ENCODE measurements at places on chromosomes 7 and 10. TPM values are rescaled to one million over a fixed set of nuclear protein-coding genes. Genes with fewer than 3 reads are reported as not detected.

DBNL gene
- total RNA-seq: 166 TPM

SMKR1 gene
- total RNA-seq: not detected

MEPCE gene
- 20.3 TPM for total RNA-seq

STEAP1 gene
- 3.9 TPM for total RNA-seq

SPDYE8 gene
- not detected for total RNA-seq

PRR15 gene
- not detected for total RNA-seq

ZNF736 gene
- total RNA-seq: 10.6 TPM

POLR2J3 gene
- total RNA-seq: 14.2 TPM

DNA sequence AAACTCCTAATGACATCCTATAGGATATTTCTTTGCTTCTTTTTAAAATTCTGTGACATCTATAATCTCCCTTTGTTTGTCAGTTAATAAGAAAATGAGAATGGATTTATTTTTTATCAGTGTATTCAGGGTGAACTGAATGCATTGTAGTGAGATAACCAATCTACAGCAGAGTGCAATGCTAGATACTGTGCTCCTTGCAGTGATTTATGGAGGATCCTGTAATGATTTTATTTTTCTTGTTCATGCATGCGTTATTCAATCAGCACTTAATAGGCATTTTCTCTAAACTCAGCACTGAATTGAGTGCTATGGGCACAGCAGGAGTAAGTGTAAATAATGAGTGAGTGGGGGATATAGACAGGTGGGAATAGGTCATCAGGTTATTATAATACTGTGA is 253.9 kb downstream of the CDK14 start:
- H3K27ac ChIP-seq: no peak overlapping the region
- H3K27me3 ChIP-seq: no peaks in the 10 kb centered on the region
- no peaks in the 10 kb centered on the region for H3K4me1 ChIP-seq
- no peaks in the 10 kb centered on the region for H3K36me3 ChIP-seq
- no peak for DNase-seq

GRCh38 chr7:5694912-5695726 is 86.3 kb downstream of the RNF216 start:
- H3K27me3 ChIP-seq: no peaks in the 10 kb centered on the region
- H3K27ac ChIP-seq: peak overlapping the region; percentile 98
- peak overlapping the region; percentile 34 for H3K4me3 ChIP-seq
- peaks cover 4% of the 10 kb centered on the region for H3K36me3 ChIP-seq

DNA sequence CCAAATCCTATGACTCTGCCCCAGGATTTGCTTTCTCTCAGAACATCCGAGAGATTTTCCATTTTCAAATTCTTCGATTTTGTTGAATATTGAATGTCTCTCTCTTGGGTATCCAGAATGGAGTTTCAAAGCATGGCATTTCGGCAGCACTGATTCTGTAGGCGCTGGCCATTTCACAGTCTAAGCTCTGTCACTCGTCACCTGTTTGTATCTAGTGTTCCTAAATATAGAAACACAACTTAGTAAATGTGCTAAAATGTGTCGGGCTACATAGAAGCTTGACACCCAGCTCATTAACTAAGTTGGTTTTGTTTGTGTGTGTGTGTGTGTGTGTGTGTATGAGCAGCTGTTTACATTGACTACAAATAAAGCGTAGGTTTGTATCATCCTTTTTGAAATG is 173.5 kb upstream of the FZD1 start:
- H3K27ac ChIP-seq: no peak overlapping the region
- H3K4me1 ChIP-seq: no peaks in the 10 kb centered on the region
- no peak for DNase-seq
- no peaks in the 10 kb centered on the region for H3K36me3 ChIP-seq

DNA sequence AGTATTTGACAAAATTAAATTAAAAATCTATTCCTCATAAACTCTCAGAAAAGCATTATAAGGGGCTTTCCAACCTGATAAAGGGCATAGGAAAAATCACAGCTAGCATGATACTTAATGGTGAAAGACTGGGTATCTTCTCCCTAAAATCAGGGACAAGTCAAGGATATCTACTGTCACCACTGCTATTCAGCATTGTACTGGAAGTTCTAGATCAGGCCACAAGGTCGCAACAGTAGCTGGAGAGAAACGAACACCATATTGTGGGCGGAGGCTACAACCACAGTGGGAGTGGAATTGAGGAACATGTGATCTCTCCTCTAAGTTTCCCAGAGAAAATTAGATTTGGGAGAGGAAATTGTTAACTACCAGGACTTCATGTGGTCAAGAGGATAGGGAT is 70.0 kb upstream of the NAMPT start:
- no peak overlapping the region for H3K27ac ChIP-seq
- peaks cover 9% of the 10 kb centered on the region for H3K27me3 ChIP-seq
- no peaks in the 10 kb centered on the region for H3K36me3 ChIP-seq
- H3K4me3 ChIP-seq: no peak overlapping the region
- DNase-seq: no peak

DNA sequence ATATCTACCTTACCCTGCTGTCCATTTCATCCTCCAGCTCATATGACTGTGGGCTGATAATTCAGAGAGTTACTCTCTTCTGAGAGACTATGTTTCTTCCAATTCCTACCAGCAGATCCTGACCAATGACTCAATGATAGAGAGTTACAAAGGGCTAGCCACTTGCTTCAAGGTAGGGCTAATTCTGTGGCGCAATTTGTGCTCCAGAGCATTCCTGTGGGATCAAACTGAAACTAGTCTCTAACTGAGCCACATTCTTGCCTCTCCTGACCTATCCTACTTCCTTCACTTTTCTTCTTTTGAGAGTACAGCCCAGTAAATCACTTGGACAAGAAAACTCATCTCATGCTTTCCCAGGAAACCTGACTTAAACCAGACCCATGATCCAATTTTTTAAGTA is 17.9 kb upstream of the ASZ1 start:
- H3K4me1 ChIP-seq: no peaks in the 10 kb centered on the region
- no peak overlapping the region for H3K4me3 ChIP-seq
- H3K27me3 ChIP-seq: no peaks in the 10 kb centered on the region
- peak; percentile 34 for DNase-seq

DNA sequence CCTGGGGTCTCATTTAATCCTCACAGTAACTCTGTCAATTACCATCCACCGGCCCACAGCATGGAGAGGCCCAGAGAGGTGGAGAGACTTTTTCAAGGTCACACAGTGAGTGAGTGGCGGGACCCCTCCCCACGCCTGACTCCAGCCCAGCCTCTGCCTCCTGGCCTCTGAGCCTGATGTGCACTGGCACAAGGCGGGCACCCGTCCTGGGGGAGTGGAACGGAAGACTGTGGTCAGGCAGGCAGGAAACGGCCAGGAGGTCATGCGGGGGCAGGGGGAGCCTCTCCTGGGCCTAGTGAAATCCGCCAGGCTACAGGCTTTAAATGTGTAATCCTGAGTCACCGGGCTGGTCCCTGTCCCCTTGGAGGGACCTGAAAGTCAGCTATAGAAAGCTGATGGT is 32.2 kb downstream of the ZCCHC24 start:
- peak; percentile 41 for DNase-seq
- no peak overlapping the region for H3K4me3 ChIP-seq
- peaks cover 39% of the 10 kb centered on the region for H3K4me1 ChIP-seq
- H3K27ac ChIP-seq: peak overlapping the region; percentile 39
- H3K27me3 ChIP-seq: no peaks in the 10 kb centered on the region
- peaks cover 62% of the 10 kb centered on the region for H3K36me3 ChIP-seq

- H3K27me3 ChIP-seq: no peaks in the 10 kb centered on the region
- no peak overlapping the region for H3K27ac ChIP-seq
- DNase-seq: no peak
- no peak overlapping the region for H3K4me3 ChIP-seq
- H3K36me3 ChIP-seq: no peaks in the 10 kb centered on the region
These were observed 34.0 kb upstream of the CD36 start for GRCh38 chr7:80604436-80604835.

DNA sequence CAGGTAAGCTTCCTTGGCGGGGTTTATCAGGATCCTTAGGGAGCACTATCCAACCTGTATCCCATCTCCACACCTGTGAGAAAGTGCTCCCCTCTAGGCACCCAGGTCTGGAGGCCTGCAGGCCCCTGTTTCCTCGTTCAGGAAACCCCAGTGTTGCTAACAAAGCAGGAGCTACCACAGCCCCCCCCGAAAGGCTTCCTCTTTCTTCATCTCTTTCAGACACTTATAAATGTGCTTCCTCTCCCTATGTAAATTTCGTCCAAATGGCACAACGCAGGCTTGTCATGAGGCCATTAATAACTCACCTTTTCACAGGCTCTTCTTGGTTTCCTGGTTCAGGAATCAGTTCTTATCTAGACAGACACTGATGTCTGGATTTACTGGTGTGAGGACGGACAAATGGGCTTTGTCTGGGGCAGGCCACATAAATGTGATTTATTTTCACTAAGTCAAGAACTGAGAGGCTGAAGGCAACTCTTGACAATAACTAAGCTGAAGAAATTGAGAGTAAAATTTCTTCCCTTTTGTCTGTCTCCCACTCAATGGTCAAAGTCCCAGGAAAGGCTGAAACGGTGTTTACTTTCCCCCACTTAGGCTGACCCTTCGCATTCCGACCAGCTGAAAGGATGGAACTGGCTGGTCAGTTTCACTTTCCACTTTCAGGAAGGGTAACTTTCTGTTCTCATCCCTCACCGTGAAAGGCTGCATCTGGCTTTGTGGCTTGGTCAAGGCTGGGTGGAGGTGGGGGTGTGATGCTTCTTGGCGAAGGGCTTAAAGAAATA is 46.8 kb downstream of the PIK3AP1 start:
- H3K36me3 ChIP-seq: no peaks in the 10 kb centered on the region
- H3K27ac ChIP-seq: no peak overlapping the region
- DNase-seq: peak; percentile 63
- H3K4me3 ChIP-seq: no peak overlapping the region
- peaks cover 7% of the 10 kb centered on the region for H3K4me1 ChIP-seq

GRCh38 chr10:15137636-15138035 is 30.9 kb downstream of the NMT2 start:
- H3K27ac ChIP-seq: no peak overlapping the region
- no peak for DNase-seq
- H3K27me3 ChIP-seq: no peaks in the 10 kb centered on the region
- no peak overlapping the region for H3K4me3 ChIP-seq

DNA sequence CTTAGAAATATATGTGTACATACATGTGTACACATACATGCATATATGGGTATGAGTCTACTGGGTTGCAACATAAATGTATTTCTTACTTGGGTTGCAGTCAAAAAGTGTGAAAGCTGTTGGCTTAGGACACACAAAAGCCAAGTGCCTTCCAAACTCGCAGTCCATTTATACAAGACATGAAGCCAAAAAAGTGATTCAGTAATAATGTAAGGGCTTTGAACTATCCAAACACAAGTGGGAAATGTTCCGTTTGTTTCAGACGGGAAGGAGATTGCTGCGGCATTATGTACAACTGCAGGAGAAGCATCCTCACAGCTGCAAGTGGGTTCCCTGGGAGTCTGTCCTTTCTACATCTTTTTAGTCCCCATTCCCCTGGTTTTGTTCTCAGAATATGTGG is 513.6 kb downstream of the SORCS3 start:
- no peaks in the 10 kb centered on the region for H3K4me1 ChIP-seq
- no peak overlapping the region for H3K27ac ChIP-seq
- H3K27me3 ChIP-seq: no peaks in the 10 kb centered on the region

GRCh38 chr7:111736552-111736874 is 174.2 kb upstream of the IMMP2L start:
- H3K27ac ChIP-seq: no peak overlapping the region
- DNase-seq: peak; percentile 17
- peaks cover 16% of the 10 kb centered on the region for H3K36me3 ChIP-seq
- no peaks in the 10 kb centered on the region for H3K27me3 ChIP-seq

GRCh38 chr10:132421847-132422751 is 25.1 kb downstream of the PWWP2B start:
- H3K4me3 ChIP-seq: no peak overlapping the region
- DNase-seq: no peak
- peak overlapping the region; percentile 56 for H3K27ac ChIP-seq
- no peaks in the 10 kb centered on the region for H3K27me3 ChIP-seq
- H3K4me1 ChIP-seq: peaks cover 9% of the 10 kb centered on the region

DNA sequence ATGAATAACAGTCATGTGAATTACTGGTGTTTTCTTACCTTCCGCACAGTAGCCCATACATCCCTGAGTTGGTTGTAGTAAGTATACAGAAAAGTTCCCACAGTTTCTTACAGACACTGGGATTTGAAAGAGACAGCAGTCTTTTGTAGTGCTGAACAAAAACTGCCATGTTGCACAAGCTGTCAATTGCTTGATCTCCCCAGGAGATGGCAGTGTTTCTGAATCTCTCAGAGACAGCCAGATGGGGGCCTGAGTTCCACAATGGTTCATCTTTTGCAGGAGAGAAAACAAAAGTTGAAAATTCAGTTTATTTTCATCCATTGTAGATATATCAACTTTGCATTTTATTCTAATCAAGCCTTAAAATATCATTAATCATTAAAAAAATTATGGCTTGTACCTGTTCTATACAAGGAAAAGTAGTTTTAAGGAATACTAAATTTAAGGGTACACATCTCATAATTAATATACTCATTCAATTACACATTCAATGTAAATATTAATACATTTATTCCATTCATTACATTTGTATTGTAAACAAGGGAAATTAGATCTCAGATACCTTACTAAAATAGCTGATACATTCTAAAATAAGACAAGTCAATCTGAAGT is 14.5 kb downstream of the VWDE start:
- DNase-seq: peak; percentile 61
- no peaks in the 10 kb centered on the region for H3K4me1 ChIP-seq
- no peaks in the 10 kb centered on the region for H3K27me3 ChIP-seq
- H3K4me3 ChIP-seq: no peak overlapping the region
- no peak overlapping the region for H3K27ac ChIP-seq

DNA sequence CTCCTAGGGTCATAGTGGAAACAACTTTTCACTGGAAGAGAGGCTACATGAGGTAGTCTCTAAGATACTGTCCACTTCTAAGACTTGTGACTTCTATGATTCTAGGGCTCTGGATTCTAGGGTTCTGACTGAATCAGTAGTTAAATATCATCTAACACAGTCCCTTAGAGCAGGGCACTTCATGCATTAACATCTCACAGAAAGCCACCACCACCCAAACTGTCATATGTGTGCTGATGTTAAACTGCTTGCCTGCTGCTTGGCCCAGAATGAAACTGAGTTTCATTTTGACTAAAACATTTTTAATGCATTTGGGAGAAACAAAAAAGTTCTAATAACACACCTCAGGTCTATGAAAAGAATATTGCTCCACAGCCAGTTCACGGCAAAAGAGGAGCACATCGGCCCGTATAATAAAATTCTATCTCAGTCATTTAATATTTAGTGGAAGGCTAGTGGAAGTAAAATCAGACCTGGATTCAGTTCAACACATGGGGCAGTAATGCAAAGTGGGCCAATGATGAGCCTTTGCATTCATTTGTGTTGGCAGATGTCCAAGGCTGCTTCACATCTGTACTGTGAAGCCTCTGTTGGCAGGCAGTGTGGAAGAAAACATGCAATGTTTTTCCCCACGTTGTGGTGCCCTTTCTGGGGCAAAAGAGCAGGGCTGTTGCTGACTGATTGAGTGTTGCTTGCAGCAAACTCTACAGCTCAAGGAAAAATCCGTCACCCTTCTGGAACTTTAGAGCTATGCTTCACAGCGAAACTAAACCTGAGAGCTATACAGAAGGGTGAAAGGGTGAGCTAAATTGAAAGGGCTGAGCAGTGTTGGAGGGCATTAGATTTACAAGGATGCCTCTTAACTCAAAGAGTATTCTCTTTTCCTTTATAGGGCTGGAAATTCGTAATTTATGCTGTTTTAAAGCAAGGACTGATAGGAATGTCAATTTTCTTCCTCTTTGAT is 33.5 kb upstream of the AUTS2 start:
- no peaks in the 10 kb centered on the region for H3K4me1 ChIP-seq
- H3K27ac ChIP-seq: no peak overlapping the region
- no peak for DNase-seq
- no peaks in the 10 kb centered on the region for H3K36me3 ChIP-seq
- H3K27me3 ChIP-seq: no peaks in the 10 kb centered on the region
- no peak overlapping the region for H3K4me3 ChIP-seq
